GM12878 (cell line): ENCODE measurements at places on chromosomes 3 and 15. TPM values are rescaled to one million over a fixed set of nuclear protein-coding genes. Genes with fewer than 3 reads are reported as not detected.

ACSBG1 gene
- total RNA-seq, result 0.49 and 1.1 TPM in 2 replicates

GRCh38 chr3:121514496-121514895 lies 31.3 kb downstream of the POLQ start:
- H3K4me3 ChIP-seq, result no peak overlapping the region
- H3K27ac ChIP-seq, result no peak overlapping the region
- no peak for DNase-seq
- no peaks in the 10 kb centered on the region for H3K27me3 ChIP-seq

DNA sequence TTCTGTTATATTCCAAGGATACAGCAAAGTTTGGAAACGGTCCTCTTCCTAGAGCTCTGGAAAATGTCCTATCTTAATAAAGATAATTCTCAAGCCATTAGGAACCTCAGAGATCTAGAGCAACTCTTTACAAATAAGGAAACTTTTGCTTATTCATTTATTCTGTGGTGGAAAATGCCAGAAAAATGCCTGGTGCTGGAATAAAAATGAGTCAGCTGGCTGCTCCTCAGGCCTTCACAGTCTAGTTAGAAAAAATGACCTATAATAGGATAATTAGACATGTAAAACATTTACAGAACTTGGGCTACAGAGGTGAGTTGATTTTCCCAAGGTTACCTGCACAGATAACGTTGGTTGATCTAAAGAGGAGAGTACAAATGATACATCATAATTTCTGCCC lies 372.5 kb downstream of the NLGN1 start:
- H3K36me3 ChIP-seq, result no peaks in the 10 kb centered on the region
- H3K4me1 ChIP-seq, result no peaks in the 10 kb centered on the region
- no peak for DNase-seq

CLDN18 gene
- 0.26 and 0.32 TPM in 2 replicates for total RNA-seq

RGMA gene
- total RNA-seq, result 0.13 TPM in 1 of 2 replicates, not detected in the other

C3orf85 gene
- total RNA-seq, result not detected in 2 replicates

SV2B gene
- 1.6 and 1.7 TPM in 2 replicates for total RNA-seq

SERPINI2 gene
- 0.19 and 0.33 TPM in 2 replicates for total RNA-seq

DNA sequence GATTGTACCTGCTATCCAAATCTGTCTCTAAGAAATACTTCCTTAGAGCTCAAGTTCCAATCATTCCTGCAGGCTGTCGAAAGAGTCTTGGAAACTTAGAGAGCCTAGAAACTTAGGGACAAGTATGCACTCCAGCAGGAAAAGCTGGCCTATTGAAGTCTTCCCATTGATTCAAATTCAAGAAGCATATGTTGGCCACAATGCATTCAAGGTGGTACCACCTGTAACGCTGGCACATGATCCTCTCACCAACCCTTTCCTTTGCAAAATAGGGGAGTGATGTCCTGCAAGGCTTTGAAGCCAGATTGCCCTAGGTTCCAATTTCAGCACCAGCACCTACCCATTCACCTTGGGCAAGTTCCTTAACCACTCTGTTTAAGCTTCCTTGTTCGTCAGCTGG lies 6.0 kb downstream of the ADAMTS9 start:
- H3K4me1 ChIP-seq, result no peaks in the 10 kb centered on the region
- H3K4me3 ChIP-seq, result no peak overlapping the region
- no peak for DNase-seq
- H3K36me3 ChIP-seq, result no peaks in the 10 kb centered on the region
- H3K27ac ChIP-seq, result no peak overlapping the region

- no peak overlapping the region for H3K4me3 ChIP-seq
- H3K27me3 ChIP-seq, result no peaks in the 10 kb centered on the region
Measured at GRCh38 chr3:107753494-107753893, 230.7 kb downstream of the BBX start.

ARHGAP31 gene
- 26.4 and 27.4 TPM in 2 replicates for total RNA-seq

- no peaks in the 10 kb centered on the region for H3K27me3 ChIP-seq
- H3K4me1 ChIP-seq, result peaks cover 8% of the 10 kb centered on the region; the same call in 1 of the 2 replicates
- no peak overlapping the region for H3K4me3 ChIP-seq
- no peak for DNase-seq
- H3K27ac ChIP-seq, result no peak overlapping the region
Measured at GRCh38 chr15:55897560-55898336, 95.7 kb downstream of the NEDD4 start.

TGFBR2 gene
- total RNA-seq, result 0.48 and 0.62 TPM in 2 replicates

DLEC1 gene
- total RNA-seq, result 0.08 TPM in 2 replicates

OR5K2 gene
- not detected in 2 replicates for total RNA-seq

DNA sequence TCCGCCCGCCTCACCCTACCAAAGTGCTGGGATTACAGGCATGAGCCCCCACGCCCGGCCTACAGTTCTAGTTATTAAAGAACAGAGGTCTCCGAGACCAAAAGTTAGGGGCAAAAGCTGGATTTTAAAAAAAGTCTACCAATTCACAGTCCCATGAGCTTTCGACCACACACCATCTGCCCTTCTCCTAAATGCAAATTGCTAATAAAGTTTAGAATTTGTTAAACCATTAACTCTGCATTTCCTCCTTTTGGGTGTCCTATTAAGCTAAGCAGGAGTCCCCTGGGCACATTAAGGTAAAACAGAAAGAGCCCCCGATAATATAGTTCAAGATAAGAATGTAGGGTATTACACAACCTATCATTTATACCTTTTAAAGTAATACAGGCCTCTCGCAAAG lies 322.7 kb downstream of the FOXP1 start:
- no peaks in the 10 kb centered on the region; the same call in 1 of the 2 replicates for H3K27me3 ChIP-seq
- DNase-seq, result no peak

- peaks cover 7% of the 10 kb centered on the region; the same call in 1 of the 2 replicates for H3K27me3 ChIP-seq
- no peak overlapping the region for H3K27ac ChIP-seq
- H3K36me3 ChIP-seq, result no peaks in the 10 kb centered on the region
- no peaks in the 10 kb centered on the region for H3K4me1 ChIP-seq
Measured at GRCh38 chr3:139937674-139938279, 2.8 kb downstream of the CLSTN2 start.

DNA sequence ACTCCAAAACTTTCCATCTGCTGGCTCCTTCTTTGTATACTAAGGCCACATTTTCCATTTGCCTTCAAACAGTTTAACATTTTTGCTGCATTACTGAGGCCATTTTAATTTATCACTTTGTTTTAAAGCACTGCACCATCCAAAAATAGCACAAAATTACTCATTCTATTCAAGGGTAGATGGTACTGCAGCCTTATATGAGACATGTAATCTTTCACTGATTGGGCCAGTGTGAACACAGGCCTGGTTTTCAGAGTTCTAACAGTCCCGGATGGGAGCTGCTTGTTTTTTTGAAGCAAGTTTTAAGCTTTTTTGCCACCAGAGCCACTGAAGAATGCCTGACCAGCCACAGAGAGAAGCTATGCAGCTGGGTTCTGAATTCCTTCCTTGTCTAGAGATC lies 172.3 kb upstream of the TSC22D2 start:
- no peaks in the 10 kb centered on the region for H3K4me1 ChIP-seq
- no peaks in the 10 kb centered on the region for H3K36me3 ChIP-seq
- H3K4me3 ChIP-seq, result no peak overlapping the region
- DNase-seq, result no peak

- H3K4me1 ChIP-seq, result no peaks in the 10 kb centered on the region
- no peaks in the 10 kb centered on the region for H3K36me3 ChIP-seq
- H3K27ac ChIP-seq, result no peak overlapping the region
- no peaks in the 10 kb centered on the region for H3K27me3 ChIP-seq
Measured at GRCh38 chr3:8256441-8257071, 245.1 kb upstream of the LMCD1 start.

- DNase-seq, result no peak
- no peaks in the 10 kb centered on the region for H3K4me1 ChIP-seq
- no peak overlapping the region for H3K4me3 ChIP-seq
- no peaks in the 10 kb centered on the region for H3K27me3 ChIP-seq
Measured at GRCh38 chr15:99399061-99399460, 147.8 kb downstream of the LRRC28 start.

RTP1 gene
- not detected in 2 replicates for total RNA-seq

CPOX gene
- total RNA-seq, result 69.4 and 72.6 TPM in 2 replicates

DNA sequence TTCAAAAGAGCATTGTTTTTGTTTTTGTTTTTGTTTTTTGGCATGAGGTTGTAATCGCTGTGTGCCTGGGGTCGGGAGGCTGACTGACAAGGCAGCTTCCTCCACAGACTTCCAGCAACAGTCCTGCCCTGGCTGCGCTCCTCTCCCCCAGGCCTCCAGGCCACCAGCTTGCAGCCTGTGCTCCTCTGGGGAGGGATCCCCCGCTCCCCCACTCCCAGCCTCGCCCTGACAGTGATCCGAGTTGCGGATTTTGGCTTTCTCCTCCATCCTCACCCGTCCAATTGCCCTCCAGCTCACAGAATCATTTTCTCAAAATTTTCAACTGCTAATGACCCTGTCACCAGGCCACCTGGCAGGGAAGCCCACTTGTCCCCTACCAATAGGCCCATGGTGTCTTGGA lies 36.5 kb upstream of the PCSK6 start:
- no peak for DNase-seq
- no peak overlapping the region for H3K4me3 ChIP-seq
- no peaks in the 10 kb centered on the region for H3K36me3 ChIP-seq
- H3K27me3 ChIP-seq, result peaks cover 9% of the 10 kb centered on the region
- no peaks in the 10 kb centered on the region for H3K4me1 ChIP-seq

PLAAT1 gene
- not detected in 2 replicates for total RNA-seq

DNA sequence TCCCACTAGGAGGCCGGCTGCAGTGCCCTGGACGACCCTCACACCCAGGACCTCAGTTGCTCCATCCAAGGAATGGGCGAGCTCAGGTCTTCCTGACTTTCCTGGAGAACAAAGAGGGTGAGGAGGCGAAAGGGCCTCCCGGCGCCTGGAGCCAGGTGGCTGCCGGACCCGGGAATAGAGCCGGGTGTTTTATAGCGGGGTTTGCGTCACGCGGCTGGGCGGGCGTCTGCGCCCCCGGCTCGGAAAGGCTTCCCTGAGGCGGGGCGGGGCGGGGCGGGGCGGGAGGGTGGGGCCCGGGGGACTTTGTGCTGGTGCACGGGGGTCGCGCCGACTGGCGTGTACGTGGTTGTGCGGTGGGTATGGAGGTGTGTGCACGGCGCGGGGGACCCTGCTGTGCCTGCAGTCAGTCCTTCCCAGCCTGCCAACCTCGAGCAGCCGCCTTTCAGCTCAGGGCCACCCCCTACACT lies 4.6 kb upstream of the PRKCD start:
- H3K4me1 ChIP-seq, result peaks cover 19% of the 10 kb centered on the region
- no peaks in the 10 kb centered on the region; the same call in 1 of the 2 replicates for H3K27me3 ChIP-seq
- no peak overlapping the region for H3K27ac ChIP-seq
- H3K4me3 ChIP-seq, result no peak overlapping the region

DNA sequence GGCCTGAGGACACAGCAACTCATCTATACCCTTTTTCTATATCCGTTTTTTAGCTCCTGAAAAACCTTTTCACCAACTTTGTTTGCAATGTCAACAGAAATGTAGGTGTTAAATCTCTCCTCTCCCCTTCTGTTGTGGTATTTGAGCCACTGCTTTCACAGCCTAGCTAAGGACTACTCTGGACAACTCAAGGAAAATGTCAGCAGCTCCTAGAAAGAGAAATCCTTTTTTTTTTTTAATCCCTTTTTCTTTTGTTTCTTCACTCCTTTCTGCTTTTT lies 176.6 kb downstream of the KLHL25 start:
- H3K36me3 ChIP-seq, result no peaks in the 10 kb centered on the region
- DNase-seq, result no peak
- no peak overlapping the region; the same call in 1 of the 2 replicates for H3K27ac ChIP-seq
- H3K4me3 ChIP-seq, result no peak overlapping the region
- no peaks in the 10 kb centered on the region for H3K27me3 ChIP-seq

DNA sequence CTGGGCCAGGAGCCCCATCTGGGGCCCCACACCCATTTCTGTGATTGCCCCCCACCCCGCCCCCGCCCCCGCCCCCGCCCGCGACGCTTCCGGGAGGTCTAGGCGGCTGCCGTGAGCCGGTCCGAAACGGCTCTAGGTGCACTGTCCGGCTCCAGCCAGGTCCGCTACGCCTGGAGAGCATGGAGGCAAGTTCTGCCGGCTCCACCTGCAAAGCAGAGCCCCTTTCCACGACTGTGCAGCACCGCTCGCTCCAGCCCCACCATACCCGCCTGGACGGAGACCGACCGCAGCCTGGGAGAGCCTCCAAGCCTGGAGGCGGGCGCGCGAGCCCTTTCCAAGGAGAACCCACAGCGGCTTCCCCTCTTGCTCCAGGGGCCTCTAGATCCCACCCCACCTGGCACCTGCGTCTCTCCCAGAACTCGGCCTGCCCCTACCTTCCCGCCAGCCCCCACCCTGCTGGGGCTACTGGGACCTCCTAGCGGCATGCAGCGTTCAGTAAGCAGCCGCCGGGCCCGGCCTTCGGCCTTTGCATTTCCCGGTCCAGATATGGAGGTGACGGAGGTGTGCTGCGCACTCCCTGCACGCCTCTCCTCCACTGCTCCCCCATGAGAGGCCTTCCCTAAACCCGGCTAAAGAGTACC lies 66.2 kb downstream of the KLF13 start:
- peak overlapping the region; percentile 100 for H3K4me3 ChIP-seq
- H3K36me3 ChIP-seq, result no peaks in the 10 kb centered on the region
- H3K27ac ChIP-seq, result no peak overlapping the region
- H3K4me1 ChIP-seq, result peaks cover 3% of the 10 kb centered on the region; the same call in 1 of the 2 replicates
- DNase-seq, result no peak
- H3K27me3 ChIP-seq, result peaks cover 1% of the 10 kb centered on the region; the same call in 1 of the 2 replicates

SKOR1 gene
- total RNA-seq, result 0.35 and 0.36 TPM in 2 replicates

DNA sequence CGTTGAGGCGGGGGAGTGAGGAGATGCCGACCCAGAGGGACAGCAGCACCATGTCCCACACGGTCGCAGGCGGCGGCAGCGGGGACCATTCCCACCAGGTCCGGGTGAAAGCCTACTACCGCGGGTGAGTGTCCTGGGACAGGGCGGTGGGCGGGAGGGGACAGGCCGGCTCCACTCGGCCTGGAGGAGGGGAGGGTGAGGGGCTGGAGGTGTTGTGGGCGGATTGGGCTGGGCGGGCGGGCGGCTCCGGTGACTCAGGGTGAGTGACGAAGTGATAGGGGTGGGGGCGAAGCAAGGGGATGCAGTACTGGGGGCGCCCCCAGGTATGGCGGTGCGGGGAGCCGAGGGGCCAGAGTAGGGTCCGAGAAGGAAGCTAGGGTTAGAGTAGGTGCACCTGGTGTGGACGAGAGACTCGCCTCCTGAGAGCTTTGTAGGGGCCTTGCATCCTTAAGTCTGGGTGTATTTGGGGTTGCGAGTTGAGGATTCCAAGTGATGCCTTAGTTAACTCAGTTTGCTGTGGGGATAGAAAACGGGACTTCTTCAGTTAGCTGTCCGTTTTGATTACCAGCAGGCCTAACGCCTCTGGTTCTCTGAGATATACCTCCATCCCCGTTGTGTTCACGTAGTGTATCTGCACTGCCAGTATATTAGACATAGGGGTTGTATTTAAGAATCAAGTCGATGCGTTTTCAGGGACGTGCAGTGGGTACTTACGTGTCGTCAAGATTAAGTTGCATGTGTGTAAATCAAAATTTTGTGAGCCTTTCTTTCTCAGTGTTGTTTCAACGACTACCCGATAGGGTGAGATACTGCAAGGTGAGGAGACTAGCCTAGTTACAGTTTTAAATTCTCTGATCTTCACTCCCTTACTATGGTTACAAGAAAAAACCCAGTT lies 670 bp downstream of the PRKCI start:
- H3K4me3 ChIP-seq, result peak overlapping the region; percentile 92
- H3K27ac ChIP-seq, result peak overlapping the region; percentile 97
- no peaks in the 10 kb centered on the region for H3K4me1 ChIP-seq

GRCh38 chr3:177210744-177211502 lies 13.6 kb upstream of the TBL1XR1 start:
- no peak overlapping the region for H3K4me3 ChIP-seq
- H3K27ac ChIP-seq, result no peak overlapping the region
- no peaks in the 10 kb centered on the region for H3K27me3 ChIP-seq

TWF2 gene
- 88.1 and 88.2 TPM in 2 replicates for total RNA-seq

CPN2 gene
- 0.05 TPM in 1 of 2 replicates, not detected in the other for total RNA-seq
